Esophagus squamous epithelium (tissue), 5 donors: ENCODE measurements at places on chromosomes 16 and 17. TPM values are rescaled to one million over a fixed set of nuclear protein-coding genes. Genes with fewer than 3 reads are reported as not detected.

Gene ORAI3
- total RNA-seq: 20.1 TPM

Gene ASPHD1
- total RNA-seq: 0.61 TPM

Gene RAPGEFL1
- total RNA-seq: 182 TPM

Gene GOSR1
- 35.4 TPM for total RNA-seq

Gene CD300LF
- total RNA-seq: 0.48 TPM

DNA sequence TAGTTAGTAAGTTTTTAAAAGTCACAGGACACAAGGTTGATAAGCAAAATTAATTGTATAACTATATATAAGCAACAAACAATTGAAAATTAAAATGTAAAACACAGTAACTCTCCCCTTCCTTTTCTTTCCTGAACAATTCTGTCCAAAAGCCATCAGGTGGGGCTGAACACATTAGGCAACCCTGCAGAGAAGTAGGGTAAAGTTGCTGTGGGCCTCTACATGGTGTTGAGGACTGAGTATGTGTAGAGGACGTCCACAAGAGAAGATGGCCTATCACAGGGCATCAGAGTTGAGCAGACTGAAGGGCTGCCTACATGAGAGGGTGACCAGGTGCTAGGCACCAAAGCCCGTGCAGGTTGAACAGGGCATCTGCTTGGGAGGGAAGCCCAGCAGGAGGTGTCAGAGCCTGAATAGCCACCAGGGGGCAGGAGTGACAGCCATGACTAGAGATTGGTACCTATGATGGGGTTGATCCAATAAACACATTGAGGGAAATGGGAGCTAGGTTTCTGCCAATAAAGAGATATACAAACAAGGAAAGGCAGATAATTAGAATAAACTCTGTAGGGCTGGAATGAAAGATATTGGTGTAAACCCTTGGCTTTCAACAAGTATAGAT lies 415.1 kb downstream of the NPIPA8 start:
- no peaks in the 10 kb centered on the region for H3K4me1 ChIP-seq
- no peaks in the 10 kb centered on the region for H3K27me3 ChIP-seq
- no peak overlapping the region for H3K4me3 ChIP-seq
- no peaks in the 10 kb centered on the region for H3K36me3 ChIP-seq
- no peak overlapping the region for H3K27ac ChIP-seq

- H3K27ac ChIP-seq: no peak overlapping the region
- no peaks in the 10 kb centered on the region for H3K36me3 ChIP-seq
- no peak overlapping the region for H3K4me3 ChIP-seq
- no peaks in the 10 kb centered on the region for H3K4me1 ChIP-seq
- DNase-seq: no peak
Measured at GRCh38 chr16:13245713-13246377, 344.4 kb downstream of the SHISA9 start.

GRCh38 chr17:51435641-51436091 lies 175.3 kb downstream of the UTP18 start:
- peaks cover 4% of the 10 kb centered on the region for H3K4me1 ChIP-seq
- H3K27me3 ChIP-seq: no peaks in the 10 kb centered on the region
- no peak overlapping the region for H3K4me3 ChIP-seq
- no peak overlapping the region for H3K27ac ChIP-seq
- no peaks in the 10 kb centered on the region for H3K36me3 ChIP-seq

DNA sequence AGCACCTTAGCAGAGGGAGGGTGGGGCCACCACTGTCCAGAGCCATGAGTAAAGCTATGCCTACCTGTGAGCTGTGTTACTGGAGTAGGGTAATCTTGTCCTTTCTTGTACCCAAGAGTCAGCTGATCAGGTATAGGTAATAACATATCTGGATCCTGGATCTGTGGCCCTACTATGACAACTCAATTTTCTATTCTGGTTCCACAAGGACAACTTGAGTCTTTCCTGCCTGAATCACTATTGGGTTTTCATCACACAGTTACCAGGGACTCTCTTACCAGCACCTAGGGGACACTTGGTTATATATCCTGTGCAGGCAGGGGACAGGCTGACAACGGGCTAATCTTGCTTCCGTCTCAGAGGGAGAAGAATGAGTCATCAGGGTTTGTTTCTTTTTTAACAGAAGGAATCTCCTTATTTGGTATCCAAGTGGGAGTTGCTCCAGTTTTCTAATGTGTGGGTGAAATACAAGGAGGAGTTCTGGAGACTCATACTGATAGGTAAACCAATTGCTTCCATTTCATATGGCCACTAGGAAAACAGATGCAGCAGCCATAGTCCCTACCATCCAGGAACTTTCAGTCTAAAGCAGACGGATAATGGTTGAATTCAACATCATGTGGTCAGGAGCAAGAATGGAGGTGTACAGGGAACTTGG lies 6.8 kb downstream of the ZNF267 start:
- H3K4me1 ChIP-seq: peaks cover 44% of the 10 kb centered on the region
- no peaks in the 10 kb centered on the region for H3K27me3 ChIP-seq
- H3K4me3 ChIP-seq: no peak overlapping the region
- peak overlapping the region; percentile 39 for H3K27ac ChIP-seq
- peaks cover 5% of the 10 kb centered on the region for H3K36me3 ChIP-seq

- DNase-seq: no peak
- peaks cover 15% of the 10 kb centered on the region for H3K4me1 ChIP-seq
- peak overlapping the region; percentile 80 for H3K27ac ChIP-seq
- peaks cover 3% of the 10 kb centered on the region for H3K27me3 ChIP-seq
Measured at GRCh38 chr16:74729783-74730683, 29.4 kb upstream of the MLKL start.

DNA sequence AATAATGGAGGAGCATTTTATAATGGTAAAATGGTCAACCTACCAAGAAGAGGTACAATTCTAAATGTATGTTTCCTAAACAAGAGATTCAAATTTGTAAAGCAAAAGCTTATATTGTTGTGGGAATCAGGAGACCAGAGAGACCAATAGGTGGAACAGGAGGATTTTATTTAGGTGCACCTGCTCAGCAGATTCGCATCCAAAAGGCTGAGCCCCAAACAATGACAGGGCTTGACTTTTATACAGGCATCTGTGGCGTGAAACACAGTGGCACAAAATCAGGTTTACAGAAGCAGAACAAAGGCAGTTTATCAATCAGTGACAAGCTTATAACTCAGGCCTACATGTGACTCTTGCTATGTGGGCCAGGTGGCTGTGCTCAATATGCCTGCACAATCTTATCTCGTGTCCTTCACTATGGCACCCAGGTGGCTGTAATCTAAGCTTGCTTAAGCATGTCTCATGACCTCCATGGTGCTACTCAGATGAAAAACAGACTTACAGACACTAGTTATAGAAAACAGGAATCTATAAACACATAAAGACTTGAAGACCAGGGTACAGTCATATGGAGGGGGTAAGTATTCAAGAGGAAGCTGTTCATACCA lies 780.2 kb upstream of the CA10 start:
- no peaks in the 10 kb centered on the region for H3K36me3 ChIP-seq
- no peak overlapping the region for H3K4me3 ChIP-seq
- no peak overlapping the region for H3K27ac ChIP-seq
- no peaks in the 10 kb centered on the region for H3K4me1 ChIP-seq
- no peak for DNase-seq
- H3K27me3 ChIP-seq: no peaks in the 10 kb centered on the region

DNA sequence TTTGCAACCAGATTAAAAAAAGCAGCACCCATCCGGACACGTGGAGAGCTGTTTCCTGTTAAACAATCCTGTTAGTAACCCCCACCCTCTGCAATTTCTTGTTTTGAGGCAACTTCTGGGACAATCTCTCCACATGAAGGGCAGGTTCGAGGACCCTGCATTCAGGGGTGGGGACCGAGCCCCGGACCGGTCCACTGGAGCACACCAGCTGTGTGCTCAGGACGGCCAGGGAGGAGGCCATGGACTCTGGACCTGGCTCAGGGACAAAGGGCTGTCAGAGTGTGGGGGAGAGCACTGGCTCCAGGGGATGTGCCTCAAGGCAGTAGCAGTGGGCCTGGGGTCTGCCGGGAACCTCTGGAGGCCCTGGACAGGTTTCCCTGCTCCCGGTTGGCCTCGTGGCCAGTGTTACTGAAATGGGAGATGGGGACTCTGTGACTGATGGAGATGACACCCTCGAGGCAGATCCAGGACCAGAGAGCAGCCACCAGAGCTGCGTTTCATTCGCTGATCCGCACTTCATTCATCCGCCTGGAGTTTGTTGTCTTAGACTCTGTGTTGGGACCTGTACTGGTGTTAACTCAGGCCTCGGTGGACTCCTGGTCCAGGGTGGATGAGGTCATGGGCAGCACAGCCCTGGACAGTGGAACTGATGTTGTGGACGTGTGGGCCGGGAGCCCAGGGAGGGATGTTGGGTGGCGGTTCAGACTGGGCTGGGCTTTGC lies 2.9 kb upstream of the CPNE7 start:
- no peak overlapping the region for H3K27ac ChIP-seq
- no peak for DNase-seq
- peaks cover 39% of the 10 kb centered on the region for H3K4me1 ChIP-seq
- peaks cover 11% of the 10 kb centered on the region for H3K27me3 ChIP-seq
- no peaks in the 10 kb centered on the region for H3K36me3 ChIP-seq
